ENCODE measurements at places on chromosomes 4 and X.

DNA sequence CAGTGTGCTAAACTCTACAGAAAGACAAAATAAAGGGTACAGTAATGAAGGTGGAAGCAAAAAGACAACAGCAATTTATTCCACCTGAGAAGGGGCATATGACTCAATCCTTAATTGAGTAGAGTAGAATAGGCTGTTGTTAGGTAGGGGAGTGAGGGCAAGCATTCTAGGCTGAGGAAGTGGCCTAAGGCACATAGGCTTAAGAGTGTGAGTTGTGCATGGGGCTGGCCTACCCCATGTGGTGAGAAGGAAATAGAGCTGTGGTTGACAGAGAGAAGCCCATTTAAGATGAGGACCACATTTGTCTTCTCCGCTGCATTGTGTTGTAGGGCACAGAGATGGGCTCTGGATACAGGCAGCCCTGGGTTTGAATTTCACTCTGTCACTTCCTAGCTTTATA is 3.4 kb upstream of the ZCCHC18 start:
- DNase-seq = no peak

GRCh38 chrX:132407691-132408090 is 81.1 kb downstream of the MBNL3 start:
- DNase-seq = no peak

DNA sequence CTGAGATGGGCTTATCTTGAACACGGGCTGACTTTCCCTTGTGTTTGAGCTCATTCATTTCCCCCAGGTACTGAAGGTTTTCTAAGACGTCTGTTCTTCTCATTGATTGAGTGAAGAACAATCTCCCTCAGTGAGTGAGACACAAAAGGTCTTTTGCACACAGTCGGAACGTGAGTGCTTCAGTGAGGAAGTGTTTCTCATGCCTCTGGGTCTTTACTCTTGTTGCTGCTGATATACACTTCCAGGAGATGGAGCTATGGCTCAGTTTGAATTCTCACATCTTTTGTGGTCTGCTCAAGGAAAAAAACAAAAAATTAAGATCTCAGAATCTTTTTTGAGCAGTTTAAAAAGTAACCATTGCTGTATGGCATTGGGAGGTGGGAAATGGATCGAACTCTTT is 981.9 kb upstream of the TENM3 start:
- DNase-seq = no peak

DNA sequence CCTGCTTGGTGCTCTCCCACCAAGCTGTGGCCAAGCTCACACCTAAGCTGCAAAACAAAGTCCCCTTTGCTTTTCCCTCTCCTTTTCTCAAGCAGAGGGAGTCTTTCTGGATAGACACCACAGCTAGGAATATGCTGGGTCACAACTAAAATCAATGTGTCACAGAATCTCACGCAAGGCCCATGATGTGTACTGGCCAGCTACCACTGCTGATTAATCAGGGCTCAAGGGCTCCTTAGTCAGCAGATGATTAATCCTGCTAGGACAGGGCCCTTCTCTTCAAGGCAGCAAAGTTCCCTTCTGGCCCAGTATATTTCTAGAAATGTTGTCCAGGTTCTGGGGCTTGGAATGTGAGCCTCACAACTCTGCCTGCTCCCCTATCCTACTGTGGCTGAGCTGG is 32.0 kb upstream of the TENT5D start:
- no peak for DNase-seq

DNA sequence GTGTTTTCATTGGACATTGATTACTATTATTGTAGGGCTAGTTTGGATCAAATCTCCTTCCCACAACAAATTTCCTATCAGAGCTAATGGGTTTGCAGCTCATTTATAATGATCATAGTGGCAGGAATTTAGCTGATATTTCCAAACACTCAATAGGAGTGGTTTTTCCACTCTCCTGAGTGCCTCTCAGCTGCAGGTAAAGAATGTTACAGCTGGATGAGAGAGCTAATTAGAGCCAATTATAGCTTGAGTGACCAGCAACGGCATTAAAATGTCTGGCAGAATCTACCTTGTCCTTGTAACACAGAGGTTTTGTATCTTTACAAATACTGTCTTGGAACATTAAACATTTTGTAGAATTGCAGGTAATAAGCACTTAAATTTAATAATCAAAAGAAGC is 602.8 kb upstream of the EPHA5 start:
- no peak for DNase-seq

DNA sequence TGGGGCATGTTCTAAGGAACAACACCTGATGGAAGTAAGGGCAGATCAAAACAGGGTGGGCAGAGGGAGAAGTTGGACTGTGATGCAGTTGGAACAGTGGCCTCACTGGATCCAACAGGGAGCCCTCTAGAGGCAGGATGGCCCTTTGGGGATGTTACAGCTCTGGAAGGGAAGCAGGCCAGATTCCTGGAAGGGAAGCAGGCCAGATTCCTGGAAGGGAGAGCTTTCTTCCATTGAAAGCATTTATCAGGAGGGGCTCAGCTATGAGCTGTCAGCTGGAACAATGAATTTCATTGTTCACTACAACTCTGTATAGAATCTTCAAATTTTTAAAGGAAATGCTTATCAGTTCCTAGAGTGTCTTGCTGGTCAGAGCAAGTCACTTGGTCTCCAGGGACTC is 17.7 kb downstream of the IL15 start:
- no peak for DNase-seq

GRCh38 chr4:140315019-140315418 is 58.4 kb upstream of the SCOC start:
- DNase-seq = no peak

- no peak for DNase-seq
These were observed 1.6 kb downstream of the SLC49A3 start for GRCh38 chr4:687048-687970.

DNA sequence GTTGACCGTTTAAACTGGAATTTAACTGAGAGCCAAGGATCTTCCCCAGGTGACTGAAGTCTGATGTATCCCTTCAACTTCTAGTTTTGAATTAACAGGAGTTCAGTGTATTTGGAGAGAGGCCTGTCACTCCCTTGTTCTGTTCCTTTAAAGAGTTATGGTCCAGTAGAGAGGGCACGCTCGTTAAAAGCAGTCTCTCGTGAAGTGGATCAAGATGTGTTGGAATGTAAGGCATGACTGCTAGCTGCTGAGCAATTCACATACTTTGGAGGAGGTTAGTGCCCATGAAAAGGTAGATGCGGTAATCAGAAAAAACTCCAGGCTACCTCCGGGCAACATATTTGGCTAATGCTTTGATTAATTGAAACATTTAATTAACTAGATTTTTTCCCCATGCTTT is 65.7 kb downstream of the SHROOM2 start:
- DNase-seq = no peak

DNA sequence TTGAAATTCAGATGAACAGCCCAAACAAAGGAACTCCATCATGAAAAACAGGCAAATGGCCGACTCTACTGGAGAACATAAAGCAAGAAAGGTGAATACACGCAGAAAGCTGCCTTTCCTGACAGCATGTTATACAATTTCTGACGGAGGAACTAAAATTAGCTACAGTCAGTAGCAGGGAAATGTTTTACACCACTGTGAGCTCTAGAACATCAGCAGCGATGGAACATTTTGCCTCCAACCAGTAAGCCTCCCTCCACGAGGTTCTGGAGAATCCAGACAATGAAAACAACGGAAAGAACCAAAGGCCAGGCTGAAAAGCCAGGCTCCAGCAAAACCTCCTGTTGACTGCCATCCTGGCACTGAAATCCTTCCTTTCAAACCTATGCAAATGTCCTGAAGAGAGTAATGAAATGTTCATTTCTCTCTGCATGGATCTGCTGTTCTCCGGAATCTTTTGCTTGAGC is 78.9 kb downstream of the IRF2 start:
- DNase-seq = no peak
